ENCODE measurements at places on chromosomes 2 and 18.
A peak's percentile ranks its signal among the peaks of the same experiment; 100 is the strongest.

- no peak for DNase-seq
These were observed 31.7 kb upstream of the ZNF396 start for GRCh38 chr18:35408843-35409261.

GRCh38 chr2:132671151-132671835 is 1.3 kb upstream of the LYPD1 start:
- no peak for DNase-seq

GRCh38 chr2:86293612-86294011 is 43.8 kb downstream of the REEP1 start:
- DNase-seq: no peak

- DNase-seq: no peak
These were observed 888.4 kb downstream of the TRIB2 start for GRCh38 chr2:13604951-13605661.

- no peak for DNase-seq
These were observed 13.1 kb downstream of the RNU2-63P start for GRCh38 chr2:88003074-88003755.

- DNase-seq: no peak
These were observed 281.1 kb upstream of the TRIB2 start for GRCh38 chr2:12435430-12436222.

DNA sequence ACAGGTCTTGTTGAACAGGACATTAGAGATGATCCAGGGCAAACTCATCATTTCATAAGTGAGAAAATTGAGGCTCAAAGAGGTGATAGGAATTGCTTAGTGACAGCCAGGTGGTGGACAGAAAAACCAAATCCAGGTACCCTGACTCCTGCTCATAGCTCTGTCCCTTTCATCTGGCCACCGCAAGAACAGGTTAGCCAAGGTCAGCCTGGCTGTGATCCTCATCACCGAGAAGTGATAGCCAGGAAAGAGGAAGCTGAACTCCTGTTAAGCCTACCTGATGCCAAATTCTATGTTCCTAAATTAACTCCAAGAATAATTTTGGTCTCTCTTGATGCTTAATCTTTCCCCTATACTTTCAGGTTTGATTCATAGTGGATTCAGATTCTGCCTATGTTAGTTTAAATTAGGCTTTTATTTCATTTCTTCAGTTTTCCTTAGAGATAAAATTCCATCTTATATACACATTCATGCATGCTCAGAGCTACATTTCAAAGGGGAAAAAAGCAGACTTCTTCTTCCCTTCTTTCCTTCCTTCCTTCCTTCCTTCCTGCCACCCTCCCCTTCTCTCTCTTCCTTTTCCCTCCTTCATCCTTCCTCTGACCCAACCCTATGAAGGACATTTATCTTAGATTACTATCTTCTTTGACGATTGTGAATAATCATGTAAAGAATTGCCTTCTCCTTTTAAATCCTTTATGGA is 17.3 kb upstream of the CRIM1 start:
- no peak for DNase-seq

- no peak for DNase-seq
These were observed 42.4 kb downstream of the MRPS5 start for GRCh38 chr2:95079199-95079683.

DNA sequence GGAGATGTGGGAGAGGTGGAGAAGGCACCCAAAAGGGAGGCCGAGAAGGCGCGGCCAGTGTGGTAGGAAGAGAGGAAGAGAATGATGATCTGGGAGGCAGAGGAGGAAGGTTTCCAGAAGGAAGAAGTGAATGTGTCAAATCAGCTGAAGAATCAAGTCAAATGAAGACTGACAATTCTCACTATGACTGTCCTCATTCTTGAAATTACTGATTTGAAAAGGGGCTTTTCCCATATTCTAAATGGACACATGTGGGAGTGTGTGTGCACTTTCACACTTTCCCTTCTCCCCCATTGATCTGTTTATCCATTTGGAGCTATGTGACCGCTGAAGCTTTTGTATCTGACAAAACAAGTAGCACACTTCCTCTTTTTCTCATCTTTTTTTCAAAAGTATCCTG is 6.1 kb downstream of the AFF3 start:
- peak; percentile 20 for DNase-seq

- DNase-seq: no peak
These were observed 16.2 kb upstream of the SCG2 start for GRCh38 chr2:223618172-223619035.

DNA sequence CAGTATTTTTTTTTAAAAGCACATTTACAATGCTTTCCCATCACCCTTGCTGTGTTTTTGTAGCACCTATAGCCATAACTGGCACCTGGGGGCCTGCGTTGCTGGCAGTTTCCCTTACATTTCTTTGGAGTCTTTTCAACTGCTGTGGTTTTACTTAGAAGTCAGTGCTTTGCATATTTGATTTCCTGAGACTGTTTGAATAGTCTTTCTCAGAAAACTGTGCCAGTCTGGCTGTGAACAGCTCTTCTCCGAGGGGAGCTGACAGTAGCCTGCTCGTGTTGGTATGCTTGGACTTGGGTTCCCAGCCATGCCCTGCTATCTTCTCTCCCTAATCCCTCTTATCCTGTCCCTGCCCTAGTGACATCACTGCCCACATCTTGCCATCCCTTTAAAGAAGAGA is 81.5 kb downstream of the DPP4 start:
- DNase-seq: peak; percentile 63

GRCh38 chr18:62438018-62438329 is 84.9 kb upstream of the ZCCHC2 start:
- no peak for DNase-seq

DNA sequence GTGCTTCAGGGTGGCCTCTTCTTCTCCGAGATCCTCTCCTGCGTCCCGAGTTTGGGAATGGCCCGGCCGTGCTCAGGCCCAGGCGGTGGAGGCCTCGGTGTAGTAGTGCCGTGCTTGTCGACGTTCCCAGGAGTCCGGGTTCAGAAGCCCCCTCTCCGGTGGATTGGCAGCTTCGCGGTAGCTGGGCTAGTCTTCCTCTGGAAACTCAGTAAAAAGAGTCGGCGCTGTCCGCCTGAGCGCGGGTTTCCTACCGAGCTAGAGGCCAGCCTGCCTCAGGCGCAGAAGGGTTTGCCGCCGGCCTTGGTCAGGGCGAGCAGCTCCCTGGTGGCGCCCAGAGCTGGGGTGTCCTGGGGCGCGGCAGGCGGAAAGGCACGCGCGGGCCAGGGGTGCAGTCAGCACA is 3.2 kb downstream of the RALBP1 start:
- no peak for DNase-seq

GRCh38 chr2:11512431-11512830 is 21.4 kb upstream of the GREB1 start:
- no peak for DNase-seq

All from activated CD4-positive, alpha-beta T cell treated with anti-CD3 and anti-CD28 coated beads, Interleukin-2, amount 50 U/mL, for 48 hours (primary cell).